Left renal pelvis (tissue), 4 donors: ENCODE measurements at places on chromosomes 5 and 9.

DNA sequence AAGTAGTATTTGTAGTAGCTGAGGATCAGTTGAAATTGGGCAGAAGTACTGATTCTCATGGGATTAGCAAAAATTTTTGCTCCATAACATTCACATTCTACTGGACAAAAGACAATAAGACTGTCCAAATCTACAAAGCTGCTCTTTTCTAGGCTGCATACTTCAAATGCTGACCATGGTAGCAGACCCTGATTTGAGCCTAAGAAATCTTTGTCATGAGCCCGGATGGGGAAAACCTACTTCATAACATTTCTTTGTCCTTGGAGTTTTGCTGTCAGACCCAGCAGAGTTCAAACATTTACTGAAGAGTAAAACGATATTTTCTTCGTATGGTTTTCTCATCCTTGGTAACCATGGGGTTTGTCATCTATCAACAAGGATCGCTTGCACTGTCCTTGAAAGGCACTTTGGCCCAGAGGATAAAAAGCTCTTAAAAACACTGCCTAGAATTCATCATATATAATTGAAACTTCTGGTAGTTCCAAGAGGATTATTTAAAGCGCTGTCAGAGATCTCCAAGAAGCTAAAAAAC, 216.9 kb downstream of the CAVIN4 start:
- DNase-seq = no peak

GRCh38 chr9:124198948-124199347, 58.8 kb upstream of the NEK6 start:
- no peak for DNase-seq

DNA sequence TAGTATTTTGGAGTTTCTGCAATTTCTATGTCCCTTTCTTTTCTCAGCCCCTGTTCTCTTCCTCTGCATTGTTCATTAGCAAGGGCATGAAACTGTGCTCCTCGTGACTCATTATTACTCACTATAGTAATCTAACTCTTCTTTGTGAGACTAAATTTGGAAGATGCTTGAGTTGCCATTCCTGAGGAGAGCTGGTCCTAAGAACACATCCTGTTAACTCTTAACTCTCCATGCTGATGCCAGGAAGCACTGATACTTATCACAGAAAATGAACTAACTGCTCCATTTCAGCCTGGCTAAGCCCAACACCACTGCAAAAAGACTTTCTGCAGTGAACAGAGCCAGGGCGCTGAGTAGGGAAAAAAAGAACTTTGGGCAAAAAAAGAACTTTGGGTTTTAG, 10.6 kb upstream of the CSNK1A1 start:
- DNase-seq = no peak

DNA sequence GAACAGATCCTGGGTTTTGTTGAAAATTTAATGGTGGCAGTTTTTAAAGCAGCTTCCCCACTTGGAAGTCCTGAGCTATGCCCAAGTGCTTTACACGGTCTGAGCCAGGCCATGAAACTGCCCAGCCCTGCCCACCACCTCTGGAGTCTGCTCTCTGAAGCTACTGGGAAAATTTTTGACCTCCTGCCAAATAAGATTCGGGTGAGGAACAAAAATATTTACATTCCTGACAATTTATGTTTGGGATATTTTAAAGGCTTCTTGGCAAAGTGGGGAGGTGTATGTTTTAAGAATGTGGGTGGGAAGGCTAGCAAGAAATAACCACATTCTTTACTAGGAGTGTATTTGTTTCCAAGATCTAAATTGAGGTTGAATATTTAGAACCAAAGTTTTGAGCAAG, 50.0 kb downstream of the HACD4 start:
- DNase-seq = no peak

DNA sequence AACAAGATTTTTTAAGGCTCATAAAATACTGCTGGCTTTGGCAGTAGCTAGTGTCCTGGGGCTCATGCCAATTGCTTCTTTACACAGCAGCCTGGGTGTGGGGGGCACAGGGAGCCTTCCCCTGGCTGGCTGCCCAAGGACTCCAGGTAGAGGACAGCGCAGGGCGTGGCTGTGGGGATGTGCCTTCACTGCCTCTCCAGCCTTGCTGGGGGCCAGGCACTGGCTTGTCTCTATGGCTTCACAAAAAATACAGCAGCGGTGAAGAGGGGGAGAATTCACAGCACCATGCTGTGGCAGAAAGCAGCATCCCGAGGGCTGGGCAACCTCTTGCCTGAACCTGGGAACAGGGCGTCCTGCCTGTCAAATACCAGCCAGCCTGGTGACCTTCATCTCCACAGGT, 57.4 kb downstream of the DAP start:
- no peak for DNase-seq

GRCh38 chr5:19555876-19556275, 432.1 kb downstream of the CDH18 start:
- no peak for DNase-seq

DNA sequence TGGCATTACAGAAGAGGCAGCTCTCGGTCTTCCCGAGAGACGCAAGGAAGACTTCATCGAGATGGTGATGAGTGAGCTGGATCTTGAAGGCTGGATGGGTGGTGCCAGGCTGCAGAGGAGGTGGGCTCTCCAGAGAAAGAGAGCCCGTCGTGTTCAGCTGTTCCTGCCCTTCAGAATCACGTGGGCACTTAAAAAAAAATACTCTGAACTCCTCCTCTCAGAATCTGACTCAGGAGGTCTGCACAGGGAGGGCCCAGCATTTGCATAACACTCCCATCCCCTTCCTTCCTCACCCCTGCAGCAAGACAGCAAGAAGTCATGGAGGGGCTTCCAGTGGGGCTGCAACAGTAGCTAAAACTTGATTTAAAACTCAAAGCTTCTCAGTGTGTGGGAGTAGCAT, 203.0 kb downstream of the ATPSCKMT start:
- DNase-seq = no peak

DNA sequence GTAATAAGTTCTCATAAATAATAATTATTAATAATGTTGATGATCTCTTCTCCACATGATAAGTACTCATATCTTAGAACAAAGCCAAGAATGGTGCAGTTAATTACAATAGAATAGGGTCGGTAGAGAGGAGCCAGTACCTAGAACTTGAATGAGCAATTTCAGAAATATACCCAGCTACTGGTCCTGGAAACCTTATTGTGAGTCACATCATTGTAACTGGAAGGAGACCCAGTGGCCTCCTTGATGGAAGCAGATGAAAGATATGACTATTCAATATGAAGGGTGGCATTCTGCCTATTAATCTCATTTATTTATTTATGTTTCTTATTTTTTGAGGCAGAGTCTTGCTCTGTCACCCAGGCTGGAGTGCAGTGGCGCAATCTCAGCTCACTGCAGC, 37.7 kb upstream of the SHOC1 start:
- DNase-seq = no peak

DNA sequence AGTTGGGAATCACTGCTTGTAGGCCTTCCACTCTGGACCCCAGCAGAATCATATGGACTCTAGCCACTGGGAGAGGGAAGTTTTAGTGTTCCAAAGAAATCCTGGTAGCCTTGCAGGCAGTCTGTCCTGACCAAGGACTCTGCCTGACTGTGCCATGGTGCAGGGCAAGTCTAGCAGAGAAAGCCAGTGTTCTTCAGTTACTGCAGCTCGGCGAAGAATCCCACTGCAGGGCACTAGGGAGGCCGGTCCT, 20.3 kb upstream of the MATR3 start:
- DNase-seq = no peak

GRCh38 chr5:150989695-150990094, 30.7 kb upstream of the GPX3 start:
- no peak for DNase-seq

GRCh38 chr5:122902263-122902662, 56.9 kb downstream of the SNX24 start:
- DNase-seq = no peak

DNA sequence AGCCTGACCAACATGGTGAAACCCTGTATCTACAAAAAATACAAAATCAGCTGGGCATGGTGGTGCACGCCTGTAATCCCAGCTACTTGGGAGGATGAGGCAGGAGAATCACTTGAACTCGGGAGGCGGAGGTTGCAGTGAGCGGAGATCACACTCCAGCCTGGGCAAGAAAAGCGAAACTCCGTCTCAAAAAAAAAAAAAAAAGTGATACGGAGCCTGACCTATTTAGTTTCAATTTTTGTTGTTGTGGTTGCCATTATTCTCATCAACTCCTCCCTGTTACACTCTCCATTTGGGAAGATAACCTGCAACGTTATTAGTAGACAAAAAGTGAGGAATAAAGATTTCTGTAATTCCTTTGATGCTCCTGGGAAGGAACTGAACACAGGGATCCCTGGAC, 1.3 kb downstream of the STOM start:
- DNase-seq = no peak

DNA sequence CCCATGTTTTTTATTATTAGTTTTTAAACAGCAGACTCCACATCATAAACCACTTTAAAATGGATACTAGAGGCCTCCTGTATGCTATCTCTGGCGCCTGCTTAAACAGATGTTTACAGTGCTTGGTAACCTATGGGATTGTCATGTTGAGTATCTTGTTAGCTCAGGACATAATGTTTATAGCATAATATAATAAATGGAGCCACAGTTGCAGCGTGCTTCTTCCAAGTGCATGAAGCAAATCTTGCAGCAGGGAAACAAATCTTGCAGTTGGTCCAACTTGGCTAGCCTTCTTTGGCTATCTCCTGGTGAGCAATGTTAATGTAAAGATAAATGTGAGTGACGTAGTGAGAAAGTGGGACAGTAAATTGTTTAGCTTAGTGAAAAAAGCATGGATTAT, 2.8 kb downstream of the GHR start:
- DNase-seq = no peak

DNA sequence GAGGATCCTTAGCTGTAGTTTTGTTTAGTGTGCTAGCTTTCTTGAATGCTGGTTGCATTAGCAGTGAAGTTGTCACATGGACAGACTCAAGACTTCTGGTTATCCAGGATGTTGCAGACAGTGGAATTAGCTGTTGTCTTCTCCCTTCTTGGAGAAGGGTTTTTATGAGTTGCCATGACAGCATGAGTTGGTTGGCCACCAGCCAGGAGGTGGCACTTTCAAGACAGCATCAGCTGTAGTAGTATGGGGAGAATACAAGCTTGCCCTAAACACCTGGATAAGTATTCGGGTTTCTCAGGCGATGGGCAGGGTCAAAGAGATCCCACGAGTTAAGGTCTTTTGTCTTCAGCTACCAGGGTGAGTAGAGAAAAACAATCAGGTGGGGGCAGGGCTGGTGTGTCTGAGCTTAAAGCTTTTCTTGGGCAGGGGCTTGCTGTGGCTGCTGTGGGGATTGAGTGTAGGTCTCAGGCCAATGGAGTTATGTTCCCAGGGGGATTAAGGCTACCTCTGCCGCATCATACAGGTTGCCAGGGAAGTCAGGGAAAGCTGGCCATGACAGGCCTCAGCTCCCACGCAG, 7.7 kb upstream of the C5orf47 start:
- DNase-seq = no peak

GRCh38 chr5:147557876-147558745, 48.2 kb upstream of the DPYSL3 start:
- DNase-seq = no peak

- DNase-seq = no peak
These were observed 218.6 kb downstream of the PIK3R1 start for GRCh38 chr5:68433923-68434879.

- DNase-seq = no peak
These were observed 137.5 kb upstream of the HMHB1 start for GRCh38 chr5:143674469-143674786.

GRCh38 chr9:9177081-9177480, 1377.5 kb upstream of the DMAC1 start:
- DNase-seq = no peak

DNA sequence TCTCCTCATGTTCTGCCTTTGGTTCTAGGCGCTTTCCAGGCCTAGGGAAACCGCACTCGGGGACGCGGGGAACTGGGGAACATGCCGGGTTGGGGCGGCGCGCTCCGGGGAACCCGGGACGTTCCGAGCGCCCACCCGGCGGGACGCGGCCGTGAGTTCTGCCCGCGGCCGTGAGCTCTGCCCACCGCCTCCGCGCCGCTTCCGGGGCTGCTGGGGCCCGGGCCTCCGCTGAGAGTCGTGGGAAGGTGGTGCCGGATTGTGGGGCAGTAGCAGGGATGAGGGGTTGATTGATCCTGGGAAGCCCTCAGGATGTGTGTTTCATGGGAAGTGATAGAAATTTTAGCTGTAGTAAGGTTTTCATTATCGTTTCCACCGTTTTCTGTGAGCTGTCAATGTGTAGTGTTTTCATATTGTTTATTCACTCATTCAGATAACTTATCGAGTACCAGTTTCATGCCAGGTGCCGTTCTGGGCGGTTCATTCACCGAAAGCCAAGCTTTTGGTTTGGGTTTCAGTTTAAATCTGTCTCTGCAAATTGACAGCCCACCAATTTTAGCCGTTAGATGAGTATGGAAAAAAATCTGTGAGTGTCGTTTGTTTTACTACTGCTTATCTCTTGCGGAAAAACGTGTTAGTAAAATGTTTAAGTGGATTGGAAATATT, 657 bp downstream of the MTRR start:
- no peak for DNase-seq

- no peak for DNase-seq
These were observed 7.0 kb downstream of the TPM2 start for GRCh38 chr9:35682520-35683315.

DNA sequence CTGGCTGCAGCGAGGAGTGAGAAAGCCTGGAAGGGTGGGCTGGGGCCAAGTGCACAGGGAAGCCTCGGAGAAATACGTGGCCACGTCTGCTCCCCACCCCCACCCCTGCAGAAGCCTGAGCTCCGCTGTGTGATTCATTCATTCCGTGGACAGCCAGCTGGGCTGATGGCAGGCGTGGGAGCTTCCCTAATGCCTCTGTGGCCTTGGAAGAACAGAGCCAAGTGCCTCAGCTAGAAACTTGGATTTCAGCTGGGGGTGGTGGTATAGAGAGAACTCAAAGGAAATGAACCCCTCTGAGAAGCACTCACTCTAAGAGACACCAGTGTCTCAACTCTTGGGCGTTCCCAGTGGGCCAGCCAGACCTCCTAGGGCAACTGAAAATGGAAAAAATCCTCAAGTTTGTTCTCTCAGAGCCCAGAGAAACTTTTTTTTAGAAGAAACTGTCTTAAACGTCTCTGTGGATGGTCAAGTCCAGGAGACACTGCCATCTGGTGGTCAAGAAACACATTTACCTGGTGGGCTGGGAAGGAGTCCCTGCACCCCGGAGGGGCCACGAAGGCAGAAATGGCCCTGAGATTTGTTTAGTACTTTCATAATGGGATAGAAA, 18.0 kb downstream of the ATOX1 start:
- DNase-seq = peak; percentile 65

DNA sequence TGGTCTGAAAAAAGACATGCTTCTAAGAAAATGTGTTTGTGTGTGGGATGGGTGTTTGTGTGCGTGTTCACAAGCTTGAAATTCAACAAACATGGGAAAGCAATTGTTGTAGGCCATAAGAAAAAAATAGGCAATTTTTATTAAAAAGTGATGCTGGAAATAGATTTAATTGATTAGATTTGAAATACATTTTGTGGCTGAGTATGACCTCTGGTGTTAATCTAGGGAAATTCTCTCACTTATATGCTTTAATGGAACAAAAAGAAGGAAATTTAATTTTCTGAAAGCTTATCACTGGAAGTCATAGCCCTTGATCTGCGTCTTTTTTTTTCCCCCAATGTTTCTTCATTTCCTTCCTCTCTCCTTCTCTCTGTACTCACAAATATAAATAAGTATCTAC, 3.5 kb upstream of the KCNN2 start:
- DNase-seq = no peak

- DNase-seq = no peak
These were observed 16.8 kb upstream of the COL27A1 start for GRCh38 chr9:114138552-114138971.
